Stimulated activated CD8-positive, alpha-beta memory T cell treated with anti-CD3 and anti-CD28 coated beads, Interleukin-7, amount 100 ng/mL, for 1 hour (primary cell): ENCODE measurements at places on chromosomes 7 and 10.

DNA sequence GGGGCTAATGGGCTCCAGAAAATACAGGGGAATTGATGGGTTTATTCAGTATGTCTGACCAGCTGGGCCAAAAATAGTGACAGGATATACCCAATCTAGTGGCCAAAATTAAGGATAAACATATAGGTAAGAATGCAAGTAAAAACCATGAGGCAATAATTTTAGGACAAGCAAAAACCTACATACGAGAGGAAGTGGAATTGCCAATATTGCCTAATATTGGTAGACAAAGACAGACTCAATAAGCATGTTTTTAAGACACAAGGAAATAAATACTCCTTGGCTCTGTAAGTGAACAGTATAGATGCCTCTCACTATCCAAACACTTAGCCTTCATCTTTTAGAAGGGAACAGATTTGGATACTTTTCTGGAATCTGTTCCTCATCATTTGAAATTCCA lies 51.0 kb downstream of the ATXN7L1 start:
- DNase-seq: no peak

GRCh38 chr7:30424506-30424905 lies 54.1 kb downstream of the NOD1 start:
- no peak for DNase-seq

DNA sequence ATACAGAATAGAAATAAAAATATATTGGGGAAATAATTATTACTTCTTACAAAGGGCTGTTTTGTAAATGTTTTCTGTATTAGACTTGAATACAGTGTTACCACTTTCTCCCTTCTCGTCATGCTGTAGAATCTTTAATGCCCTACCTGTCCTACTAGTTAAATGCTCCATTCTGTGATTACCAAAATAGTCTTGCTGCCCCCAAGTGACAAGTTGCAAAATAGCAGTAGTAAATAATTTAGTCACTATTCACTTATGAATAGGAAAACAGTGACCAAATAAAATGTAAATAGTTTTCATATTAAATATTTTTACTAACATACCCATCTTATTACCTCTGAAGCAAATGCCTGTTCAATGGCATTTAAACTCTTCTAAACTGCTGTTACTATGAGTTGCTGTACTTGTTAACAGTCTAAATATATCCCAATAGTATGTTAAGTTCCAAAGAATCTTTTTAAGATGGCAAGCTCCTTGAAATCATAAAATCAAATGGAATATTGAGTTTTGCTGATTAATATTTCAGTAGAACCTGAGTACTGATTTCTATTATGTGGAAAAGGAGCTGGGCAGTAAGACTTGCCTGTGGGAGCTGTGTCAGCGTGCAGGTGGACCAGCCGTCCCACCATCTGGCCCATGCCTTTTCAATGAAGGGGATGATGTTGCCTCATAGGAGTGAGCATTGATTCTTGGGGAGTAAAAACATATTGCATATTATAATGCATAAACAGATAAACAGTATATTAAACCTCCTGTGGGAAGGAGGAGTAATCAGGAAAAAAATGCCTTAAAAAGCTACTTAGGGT lies 18.1 kb upstream of the OIT3 start:
- DNase-seq: no peak

GRCh38 chr10:129063877-129064276 lies 403.2 kb upstream of the MGMT start:
- DNase-seq: no peak

GRCh38 chr10:32114508-32114907 lies 58.3 kb upstream of the KIF5B start:
- DNase-seq: no peak

DNA sequence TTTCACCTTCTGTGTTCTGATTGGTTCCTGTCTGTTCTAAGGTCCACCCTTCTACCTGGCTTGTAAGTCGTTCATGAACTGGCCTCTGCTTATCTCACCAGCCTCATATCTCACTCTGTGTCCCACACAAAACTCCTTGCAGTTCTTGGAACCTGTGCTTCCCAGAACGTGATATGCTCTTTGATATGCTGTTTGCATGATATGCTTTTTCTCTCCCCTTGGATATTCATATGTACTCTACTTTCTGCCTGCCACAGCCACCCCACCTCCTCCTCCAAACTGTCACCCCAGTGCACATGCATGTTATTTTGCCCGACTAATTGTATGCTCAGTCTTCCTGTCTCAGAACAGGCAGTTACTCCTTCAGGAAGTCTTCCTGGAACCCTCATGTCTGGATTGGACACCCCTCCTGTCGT lies 1.9 kb upstream of the ITPRIP start:
- DNase-seq: no peak

DNA sequence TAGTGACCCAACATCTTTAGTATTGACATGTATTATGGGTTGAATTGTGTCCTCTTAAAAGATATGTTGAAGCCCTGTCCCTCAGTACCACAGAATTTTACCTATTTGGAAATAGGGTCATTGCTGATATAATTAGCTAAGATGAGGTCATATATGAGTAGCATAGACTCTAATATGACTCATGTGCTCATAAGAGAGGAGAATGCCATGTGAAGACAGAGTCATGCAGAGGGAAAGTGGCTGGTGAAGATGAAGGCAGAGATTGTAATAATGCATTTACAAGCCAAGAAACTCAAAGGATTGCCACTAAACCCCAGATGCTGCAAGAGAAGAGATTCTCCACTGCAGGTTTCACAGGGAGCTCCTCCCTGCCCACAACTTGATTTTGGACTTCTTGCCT lies 496.4 kb downstream of the KIF20B start:
- no peak for DNase-seq

DNA sequence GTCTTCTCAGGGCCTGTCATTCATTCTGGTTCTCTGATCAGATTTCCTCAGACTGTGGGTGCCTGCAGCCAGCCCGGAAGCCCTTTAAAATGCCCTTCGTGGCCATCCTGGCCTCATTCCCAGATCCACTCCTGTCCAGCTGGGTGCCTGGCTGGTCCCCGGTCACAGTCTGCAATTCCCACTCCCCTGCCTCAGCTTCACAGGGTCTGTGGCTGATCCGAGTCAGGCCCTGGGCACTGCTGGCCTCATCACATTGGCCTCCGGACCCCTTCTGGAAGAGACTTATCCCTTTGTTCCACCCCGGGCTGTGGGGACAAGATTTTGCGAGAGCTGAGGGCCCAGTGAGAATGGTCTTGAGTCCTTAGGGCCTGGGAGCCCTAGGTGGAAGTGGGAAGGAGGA lies 12.1 kb downstream of the DOCK1 start:
- DNase-seq: no peak

DNA sequence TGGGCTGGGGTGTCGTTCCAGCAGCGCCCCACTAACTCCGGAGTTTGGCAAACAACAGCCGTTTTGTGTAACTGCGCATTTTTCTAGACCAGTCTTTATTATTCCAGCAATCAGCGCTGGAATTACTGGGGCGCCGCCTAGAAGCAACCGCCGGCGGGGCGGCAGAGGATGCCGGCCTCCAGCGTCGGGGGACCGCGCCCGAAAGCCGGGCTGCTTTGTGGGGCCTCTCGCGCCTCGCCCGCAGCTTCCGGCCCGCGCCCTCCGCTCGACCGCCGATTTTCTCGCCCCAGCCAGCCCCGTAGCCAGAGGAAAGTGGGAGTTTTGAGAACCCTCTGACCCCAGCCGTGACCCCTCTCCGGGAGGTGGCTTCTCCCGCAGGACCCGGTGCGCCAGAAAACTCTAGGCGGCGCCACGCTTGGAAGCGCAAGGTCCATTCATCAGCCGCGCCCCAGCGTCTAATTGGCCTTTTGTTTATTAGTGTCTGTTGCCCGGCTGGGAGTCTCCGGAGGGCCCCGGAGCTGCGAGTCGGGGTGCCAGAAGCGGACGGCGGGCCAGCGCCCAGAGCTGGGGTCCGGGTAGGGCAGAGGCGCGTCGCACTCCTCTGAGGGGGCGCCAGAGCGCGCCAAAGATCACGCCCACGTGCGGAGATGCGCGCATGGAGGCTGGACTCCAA lies 10.7 kb downstream of the EMX2 start:
- DNase-seq: no peak

DNA sequence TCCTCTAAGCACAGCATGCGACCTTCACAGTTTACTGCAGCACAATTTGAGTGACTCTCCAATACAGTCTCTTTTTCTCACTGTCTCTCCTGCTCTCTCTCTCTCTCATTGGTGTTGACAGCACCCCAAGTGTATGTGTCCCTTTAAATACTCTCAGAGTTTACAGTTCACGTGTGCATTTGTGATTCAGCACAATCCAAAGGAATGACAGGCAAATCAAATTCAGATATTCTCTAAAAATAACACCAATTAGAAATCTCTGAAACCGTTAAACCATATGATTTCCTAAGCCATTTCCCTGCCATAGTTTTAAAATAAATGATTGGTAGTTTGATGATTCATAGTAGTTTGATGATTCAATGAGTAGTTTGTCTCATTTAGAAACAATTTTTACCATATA lies 104.0 kb upstream of the GAD2 start:
- no peak for DNase-seq

DNA sequence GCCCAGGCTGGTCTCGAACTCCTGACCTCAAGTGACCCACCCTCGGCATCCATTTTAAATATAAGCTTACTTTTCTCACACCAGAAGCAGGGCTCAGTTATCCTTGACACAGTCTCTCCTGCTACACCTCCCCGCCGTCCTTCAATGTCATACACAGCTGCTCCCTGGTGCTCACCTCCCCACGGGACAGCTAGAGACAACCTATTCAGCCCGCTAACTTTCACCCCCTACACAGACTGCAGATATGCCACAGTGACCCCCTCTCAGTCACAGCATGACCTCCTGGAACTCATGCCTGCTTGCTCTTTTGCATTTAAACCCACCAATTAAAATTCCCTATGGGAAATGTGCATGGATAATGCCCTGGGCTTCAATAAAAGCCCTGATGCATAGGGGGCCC lies 44.2 kb upstream of the KCNMA1 start:
- no peak for DNase-seq

GRCh38 chr10:62017491-62017870 lies 116.0 kb downstream of the ARID5B start:
- DNase-seq: no peak

DNA sequence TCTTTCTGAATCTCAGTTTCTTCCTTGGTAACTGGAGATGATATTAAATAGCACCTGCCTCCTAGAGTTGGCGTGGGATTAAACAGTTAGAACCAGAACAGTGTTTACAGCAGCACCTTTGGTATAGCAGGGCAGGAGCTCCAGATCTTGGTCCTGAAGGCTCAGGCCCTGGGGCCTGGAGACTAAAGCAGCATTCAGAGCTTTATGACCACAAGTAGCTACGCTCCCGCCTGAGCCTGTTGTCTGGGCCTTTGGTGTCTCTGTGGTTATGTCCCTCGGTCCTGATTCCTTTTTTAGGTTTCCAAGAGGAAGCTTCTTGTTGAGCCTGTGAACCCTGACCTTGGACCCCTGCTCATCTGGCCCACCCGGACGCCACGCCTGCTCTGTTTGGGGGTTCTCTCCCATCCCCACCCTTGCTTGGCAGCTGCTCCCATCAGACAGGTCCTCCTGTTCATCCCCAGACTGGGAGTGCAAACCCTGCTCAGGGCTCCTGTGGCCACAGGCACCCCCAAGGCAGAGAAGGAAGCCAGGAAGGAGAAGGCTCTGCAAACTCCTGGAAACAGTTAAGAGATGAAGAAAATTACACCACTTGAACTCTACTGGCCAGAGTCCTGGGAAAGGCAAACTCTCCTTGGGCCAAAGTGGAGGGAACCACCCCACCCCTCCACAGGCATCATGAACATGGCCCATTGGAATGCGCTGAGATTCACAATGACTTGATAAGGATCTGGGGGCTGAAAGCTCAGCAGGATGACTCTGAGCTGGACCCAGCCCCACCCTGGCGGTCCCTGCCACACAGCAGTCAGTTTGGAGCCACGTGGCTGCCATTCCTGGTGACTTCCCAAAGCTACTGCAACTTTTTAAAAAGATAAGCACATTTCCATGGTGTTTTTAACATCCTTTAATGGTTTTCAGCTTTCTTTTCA lies 50.1 kb upstream of the TMEM72 start:
- DNase-seq: no peak

DNA sequence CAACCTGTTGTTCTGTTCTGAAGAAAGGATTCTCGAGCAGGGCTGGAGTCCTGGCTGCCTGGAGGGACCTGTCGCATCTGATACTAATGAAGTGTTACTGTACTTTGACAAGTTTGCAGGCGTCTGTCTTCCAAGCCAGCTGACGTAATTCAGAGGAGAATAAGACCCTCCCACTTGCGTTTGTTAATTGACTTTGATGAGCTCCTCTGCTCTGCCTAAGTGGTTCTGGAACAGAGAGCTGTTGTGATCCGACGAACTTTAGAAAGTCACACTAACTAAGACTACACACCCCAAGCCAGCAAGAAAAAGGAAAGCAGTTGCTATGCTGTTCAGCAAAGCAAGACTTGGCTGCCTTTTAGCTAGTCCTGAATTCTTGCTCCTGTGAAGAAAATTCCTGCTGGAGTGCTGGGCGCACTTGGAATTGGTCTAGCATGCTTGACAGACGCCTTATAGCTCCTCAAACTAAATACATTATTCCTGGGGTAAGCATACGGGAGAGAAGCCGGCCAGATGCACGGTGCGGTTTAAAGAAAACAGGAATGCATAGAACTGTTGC lies 200.3 kb downstream of the CACNB2 start:
- no peak for DNase-seq

- no peak for DNase-seq
These were observed 28.9 kb upstream of the PCGF5 start for GRCh38 chr10:91191584-91191919.

DNA sequence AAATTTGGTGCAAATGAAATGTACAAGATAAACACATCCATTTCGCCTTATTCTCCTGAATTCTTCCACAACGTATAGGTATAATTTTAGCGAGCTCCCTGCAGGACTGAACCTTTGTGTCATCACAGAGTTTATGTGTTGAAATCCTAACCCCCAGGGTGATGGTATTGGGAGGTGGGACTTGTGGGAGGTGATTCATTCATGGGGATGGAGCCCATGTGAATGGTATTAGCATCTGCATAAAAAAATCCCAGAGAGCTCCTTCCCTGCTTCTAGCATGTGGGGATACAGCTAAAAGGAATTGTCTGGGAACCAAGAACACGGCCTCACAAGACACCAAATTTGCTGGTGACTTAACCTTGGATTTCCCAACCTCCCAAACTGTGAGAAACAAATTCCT lies 741.4 kb upstream of the VSTM2A start:
- no peak for DNase-seq

- DNase-seq: no peak
These were observed 67.6 kb downstream of the MCU start for GRCh38 chr10:72759584-72759983.

DNA sequence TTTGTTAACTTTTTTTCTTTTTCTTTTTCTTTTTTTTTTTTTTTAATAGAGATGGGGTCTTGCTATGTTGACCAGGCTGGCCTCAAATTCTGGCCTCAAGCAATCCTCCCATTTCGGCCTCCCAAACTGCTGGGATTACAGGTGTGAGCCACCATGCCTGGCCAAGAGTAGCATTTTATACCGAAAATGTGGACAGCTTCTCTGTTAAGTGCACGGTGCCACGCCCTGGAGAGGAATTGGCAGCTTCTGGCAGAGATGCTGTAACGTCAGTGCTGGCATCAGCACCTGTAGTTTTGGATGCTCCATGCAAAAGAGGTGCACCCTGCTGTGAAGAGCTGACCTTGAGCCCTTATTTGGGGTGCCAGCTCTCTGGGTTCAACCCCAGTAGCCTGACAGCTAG lies 18.2 kb downstream of the IL15RA start:
- DNase-seq: no peak

GRCh38 chr7:148336411-148336810 lies 254.2 kb upstream of the C7orf33 start:
- no peak for DNase-seq
